Pancreas (tissue), 10 donors: ENCODE measurements at places on chromosomes 3 and 15. TPM values are rescaled to one million over a fixed set of nuclear protein-coding genes. Genes with fewer than 3 reads are reported as not detected.

- DNase-seq, result no peak
Measured at GRCh38 chr15:73965094-73965757, 26.9 kb downstream of the STOML1 start.

DNA sequence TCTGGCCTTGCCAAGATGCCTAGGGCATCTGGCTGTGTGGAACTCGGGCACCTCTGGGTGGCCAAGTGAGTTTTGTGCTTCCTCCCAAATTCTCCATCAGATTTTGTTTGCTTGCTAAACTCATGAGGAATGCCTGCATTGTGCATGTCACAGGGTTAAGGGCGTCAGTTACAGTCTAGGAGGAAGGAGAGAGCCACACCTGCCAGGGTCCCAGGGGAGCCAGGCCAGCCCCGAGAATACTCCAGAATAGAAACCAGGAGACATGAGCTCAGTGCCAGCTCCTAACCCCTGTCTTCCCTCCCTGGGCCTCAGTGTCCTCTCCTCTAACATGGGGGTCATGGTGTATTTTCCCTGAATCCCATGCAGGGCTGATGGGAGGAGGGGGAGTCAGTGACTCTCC lies 22.0 kb upstream of the SKOR1 start:
- no peak for DNase-seq

DNA sequence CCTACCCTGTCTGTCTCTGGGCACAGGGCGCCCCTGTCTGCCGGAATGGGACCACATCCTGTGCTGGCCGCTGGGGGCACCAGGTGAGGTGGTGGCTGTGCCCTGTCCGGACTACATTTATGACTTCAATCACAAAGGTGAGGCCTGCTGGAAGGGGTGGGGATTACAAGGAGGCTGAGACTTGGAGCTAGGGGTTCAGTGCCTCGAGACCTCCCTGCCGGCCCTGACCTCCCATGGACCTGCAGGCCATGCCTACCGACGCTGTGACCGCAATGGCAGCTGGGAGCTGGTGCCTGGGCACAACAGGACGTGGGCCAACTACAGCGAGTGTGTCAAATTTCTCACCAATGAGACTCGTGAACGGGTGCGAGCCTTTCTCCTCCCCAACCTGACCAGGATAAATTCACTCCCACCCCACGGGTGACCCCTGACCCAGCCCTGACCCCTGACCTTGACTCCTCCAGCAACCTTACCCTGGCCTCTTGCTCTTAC lies 20.4 kb downstream of the PTH1R start:
- no peak for DNase-seq

GRCh38 chr3:32603064-32603463 lies 32.4 kb upstream of the DYNC1LI1 start:
- DNase-seq, result no peak

DNA sequence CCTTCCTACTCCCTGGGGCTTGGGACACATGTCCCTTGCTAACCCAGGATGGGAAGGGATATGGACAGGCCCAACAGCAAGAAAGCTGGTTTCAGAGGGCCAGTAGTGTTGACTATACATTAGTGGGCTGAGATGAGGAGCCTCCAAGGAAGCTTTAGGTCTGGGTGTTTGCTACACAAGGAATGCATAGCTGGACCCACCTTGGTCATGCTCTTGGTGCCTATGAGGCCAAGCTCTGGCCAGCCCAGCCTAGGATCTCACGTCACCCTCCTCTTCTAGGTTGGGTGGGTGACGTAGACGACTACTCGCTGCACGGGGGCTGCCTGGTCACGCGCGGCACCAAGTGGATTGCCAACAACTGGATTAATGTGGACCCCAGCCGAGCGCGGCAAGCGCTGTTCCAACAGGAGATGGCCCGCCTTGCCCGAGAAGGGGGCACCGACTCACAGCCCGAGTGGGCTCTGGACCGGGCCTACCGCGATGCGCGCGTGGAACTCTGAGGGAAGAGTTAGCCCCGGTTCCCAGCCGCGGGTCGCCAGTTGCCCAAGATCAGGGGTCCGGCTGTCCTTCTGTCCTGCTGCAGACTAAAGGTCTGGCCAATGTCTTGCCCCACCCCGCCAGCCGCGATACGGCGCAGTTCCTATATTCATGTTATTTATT lies 653 bp upstream of the WDR6 start:
- DNase-seq, result no peak

DNA sequence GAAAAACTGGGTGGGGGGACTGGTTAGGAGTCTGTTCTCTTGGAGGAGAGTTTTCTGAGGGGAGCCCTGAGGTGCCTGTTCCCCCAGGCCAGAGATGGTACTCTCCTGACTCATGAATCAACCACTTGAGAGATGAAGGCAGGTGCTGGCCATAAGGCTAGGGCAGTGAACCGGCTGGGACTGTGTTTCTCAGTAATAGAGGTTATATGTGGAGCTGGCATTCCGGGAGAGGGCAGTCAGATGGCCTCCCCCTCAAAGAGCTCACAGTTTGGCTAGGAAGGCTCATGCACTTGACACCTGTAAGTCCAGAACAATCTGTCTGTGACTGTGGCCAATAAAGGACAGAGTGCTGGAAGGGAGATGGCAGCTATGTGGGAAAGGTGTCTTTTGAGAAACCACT lies 10.0 kb upstream of the SCN10A start:
- no peak for DNase-seq

Gene PEX11A
- 6.5 TPM for total RNA-seq

Gene THBS1
- 31.1 TPM for total RNA-seq

Gene MESP1
- total RNA-seq, result 2.4 TPM

Gene ACVR2B
- 4.1 TPM for total RNA-seq

Gene P2RY14
- 0.08 TPM for total RNA-seq
